IMR-90 (cell line): ENCODE measurements at places on chromosomes 6 and 20.

GRCh38 chr6:36436466-36436865 is 6.2 kb downstream of the PXT1 start:
- H3K27ac ChIP-seq, result no peak overlapping the region
- H3K36me3 ChIP-seq, result no peaks in the 10 kb centered on the region
- peaks cover 8% of the 10 kb centered on the region; the same call in 1 of the 2 replicates for H3K4me1 ChIP-seq
- no peak overlapping the region for H3K4me3 ChIP-seq
- H3K27me3 ChIP-seq, result no peaks in the 10 kb centered on the region
- peak; percentile 83 for DNase-seq

DNA sequence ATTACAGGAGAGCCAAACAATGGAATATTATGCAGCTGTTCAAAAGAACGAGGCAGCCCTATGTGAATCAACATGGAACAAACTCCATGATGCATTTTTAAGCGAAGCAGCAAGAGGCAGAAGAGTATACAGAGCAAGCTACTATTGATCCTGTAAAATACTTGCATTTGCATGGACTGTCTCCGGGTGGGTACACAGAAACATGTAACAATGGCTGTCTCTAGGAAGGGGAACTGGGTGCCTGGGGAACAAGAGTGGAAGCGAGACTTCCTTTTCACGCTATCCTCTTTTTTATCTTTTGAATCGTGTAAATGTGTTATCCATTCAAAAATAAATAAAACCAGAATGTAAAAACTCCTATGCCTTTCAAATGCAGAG is 93.3 kb upstream of the SIRPA start:
- no peak overlapping the region for H3K27ac ChIP-seq
- H3K27me3 ChIP-seq, result peaks cover 2% of the 10 kb centered on the region; the same call in 1 of the 2 replicates

DNA sequence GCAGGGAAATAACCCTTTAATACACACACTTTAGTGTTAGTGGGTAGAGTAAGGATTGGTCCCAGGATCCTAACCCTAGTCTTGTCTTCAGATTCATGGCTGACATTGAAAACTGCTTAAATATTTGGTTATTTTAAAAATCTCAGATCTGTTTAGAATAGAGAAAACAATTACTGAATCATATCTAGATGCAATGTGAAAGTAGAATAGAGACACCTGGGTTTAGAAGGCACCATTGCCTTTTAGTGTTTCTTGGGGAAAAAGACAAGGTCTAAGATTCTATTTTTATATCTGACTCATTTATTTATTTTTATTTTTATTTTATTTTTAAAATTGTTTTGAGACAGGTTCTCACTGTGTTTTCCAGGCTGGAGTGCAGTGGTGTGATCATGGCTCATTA is 6.0 kb downstream of the DDX43 start:
- H3K4me3 ChIP-seq, result no peak overlapping the region
- no peaks in the 10 kb centered on the region for H3K27me3 ChIP-seq
- no peaks in the 10 kb centered on the region for H3K36me3 ChIP-seq

DNA sequence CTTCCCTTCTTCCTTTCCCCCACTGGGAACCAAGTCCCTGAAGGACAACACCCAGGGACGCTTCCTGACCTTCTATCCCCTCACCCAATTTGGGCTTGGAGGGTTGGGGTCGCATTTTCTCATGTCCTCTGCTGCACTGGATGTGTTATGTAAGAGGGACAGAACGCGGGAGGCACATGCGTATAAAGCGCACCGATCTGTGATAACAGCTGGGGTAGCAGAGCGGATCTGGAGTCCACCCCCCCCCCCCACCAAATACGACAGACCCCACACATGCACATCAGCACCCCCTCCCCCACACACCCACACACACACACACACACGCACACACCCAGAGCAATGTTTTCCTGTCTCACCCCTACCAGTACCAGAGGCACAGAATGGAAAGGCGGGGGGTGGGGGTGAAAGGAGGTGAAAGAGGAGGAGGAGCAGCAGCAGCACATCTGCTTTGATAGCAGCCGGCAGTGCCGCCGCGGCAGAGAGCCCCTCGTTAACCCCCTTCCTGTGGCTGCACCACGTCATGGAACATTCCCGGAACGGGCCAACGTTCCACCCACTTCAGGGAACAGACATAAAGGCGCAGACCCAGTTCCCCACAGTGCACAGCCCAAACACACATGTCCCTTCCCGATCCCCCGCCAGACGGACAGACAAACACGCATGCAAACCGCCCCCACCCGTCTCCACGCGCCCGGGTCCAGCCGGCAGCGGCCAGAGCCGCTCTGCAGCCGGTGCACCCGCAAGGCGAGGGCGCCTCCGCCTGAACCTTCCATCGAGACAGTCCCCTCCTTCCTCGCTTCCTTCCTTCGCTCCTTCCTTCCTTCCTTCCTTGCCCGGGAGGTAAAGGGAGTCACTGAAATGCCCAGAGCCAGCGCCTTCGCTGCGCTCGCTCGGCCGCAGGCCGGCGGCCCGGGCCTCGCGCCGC is 590 bp downstream of the HIVEP2 start:
- no peaks in the 10 kb centered on the region for H3K27me3 ChIP-seq
- peak overlapping the region; percentile 93 for H3K27ac ChIP-seq
- peak overlapping the region; percentile 74 for H3K4me3 ChIP-seq
- peak; percentile 90 for DNase-seq
- H3K36me3 ChIP-seq, result no peaks in the 10 kb centered on the region
- peaks cover 8% of the 10 kb centered on the region for H3K4me1 ChIP-seq

DNA sequence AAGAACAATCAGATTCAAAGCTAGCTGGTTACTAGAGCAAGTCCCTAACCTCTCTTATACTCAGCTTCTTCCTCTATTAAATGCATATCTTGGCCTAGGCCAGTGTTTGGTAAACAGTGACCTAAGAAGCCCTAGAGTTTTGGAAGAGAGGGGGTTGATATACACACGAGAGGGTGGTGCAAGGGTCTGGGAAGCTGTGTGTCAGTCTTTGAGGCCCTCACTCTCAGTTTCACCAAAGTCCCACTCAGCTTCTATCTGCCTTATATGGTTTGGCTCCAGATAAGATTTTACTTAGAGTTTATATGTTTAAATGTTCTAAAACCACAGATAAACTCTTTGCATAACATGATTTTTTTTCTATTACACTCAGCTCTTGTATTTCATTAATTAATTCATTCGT is 526.1 kb upstream of the BTBD3 start:
- H3K27ac ChIP-seq, result peak overlapping the region; percentile 15; the same call in 1 of the 2 replicates
- H3K4me3 ChIP-seq, result no peak overlapping the region
- peak; percentile 40 for DNase-seq
- no peaks in the 10 kb centered on the region for H3K36me3 ChIP-seq

DNA sequence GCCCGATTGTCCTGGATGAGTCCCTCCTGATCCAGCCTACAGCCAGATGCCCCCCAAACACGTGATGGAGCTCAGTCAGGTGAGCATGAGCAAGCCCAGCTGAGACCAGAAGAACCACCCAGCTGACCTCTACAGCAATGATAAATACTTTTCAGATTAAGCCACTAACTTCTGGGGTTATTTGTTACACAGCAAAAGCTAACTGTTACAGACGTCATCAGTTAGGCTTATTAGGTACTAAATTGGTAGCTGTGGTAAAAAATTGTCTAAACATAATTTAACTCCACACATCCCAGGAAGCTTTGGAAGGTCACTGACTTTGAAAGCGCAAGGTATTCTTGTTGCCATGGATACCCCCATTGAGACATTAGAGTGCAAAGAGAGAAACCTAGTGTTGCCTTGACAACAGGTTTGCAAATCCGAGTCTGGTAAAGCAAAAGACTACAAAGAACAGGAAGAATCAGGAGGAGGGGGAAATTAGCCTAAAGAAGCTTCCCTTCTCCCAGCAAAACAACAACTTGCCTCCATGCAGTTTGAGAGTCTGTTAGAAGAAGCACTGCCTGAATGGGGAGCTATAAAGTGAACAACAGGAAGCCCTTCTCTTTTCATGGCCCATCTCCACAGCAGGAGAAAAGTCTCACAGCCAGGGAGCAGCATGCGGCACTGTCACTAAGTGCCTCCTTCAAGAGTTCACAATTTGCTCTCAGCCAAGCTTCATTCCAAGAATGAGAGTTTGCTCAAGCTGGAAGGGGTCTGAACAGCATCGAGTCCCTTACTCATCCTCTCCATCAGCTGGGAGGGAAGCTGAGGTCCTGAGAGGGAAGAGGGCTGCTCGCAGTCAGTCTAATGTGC is 41.7 kb upstream of the ZNF831 start:
- H3K27ac ChIP-seq, result no peak overlapping the region
- DNase-seq, result no peak
- H3K4me3 ChIP-seq, result no peak overlapping the region
- no peaks in the 10 kb centered on the region for H3K36me3 ChIP-seq

- no peak overlapping the region for H3K27ac ChIP-seq
- H3K4me1 ChIP-seq, result no peaks in the 10 kb centered on the region
- no peaks in the 10 kb centered on the region for H3K36me3 ChIP-seq
- no peak overlapping the region for H3K4me3 ChIP-seq
- DNase-seq, result no peak
- 0 out of 2 replicates have a peak, but pooled peaks cover 3% of the 10 kb centered on the region for H3K27me3 ChIP-seq
Observed at GRCh38 chr6:109194880-109195279, 99.6 kb downstream of the CEP57L1 start.

DNA sequence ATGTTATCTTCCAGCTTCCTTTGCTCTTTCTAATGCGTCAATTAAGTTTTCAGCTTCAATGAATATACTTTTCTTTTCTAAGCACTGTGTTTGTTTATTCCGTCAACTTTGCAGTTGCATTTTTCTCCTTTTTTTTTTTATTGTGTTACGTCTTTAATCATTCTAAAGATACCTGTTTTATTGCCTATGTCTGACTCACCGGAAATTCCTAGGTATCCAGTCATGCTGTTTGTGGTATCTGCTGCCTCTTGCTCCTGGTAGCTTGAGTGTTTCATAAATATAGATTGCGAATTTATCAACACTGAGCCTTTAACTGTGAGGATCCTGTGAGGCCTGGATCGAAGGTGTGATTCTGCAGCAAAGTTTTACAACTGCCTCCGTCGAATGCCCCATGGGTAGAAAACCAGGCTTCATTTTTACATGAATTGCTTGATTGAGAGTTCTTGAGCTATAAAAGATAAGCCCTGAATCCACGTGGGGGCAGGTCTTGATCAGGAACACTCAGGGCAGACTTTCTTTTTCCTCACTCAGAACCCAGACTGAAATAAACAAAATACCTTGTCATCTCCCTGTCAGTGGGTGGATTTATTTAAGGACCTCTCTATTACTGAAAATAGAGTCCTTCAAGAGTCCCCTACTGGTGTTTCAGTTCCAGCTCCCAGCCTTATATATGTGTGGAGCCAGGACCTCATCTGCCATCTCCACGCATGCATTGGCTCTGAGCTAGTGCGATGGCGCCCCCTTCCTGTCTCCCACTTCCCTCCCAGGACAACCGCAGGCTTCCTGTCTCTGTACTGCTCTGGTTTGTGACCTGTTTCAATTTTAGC is 60.1 kb upstream of the LRRC1 start:
- DNase-seq, result peak; percentile 78
- no peaks in the 10 kb centered on the region for H3K36me3 ChIP-seq
- H3K27ac ChIP-seq, result no peak overlapping the region
- no peaks in the 10 kb centered on the region for H3K27me3 ChIP-seq
- no peak overlapping the region for H3K4me3 ChIP-seq
- H3K4me1 ChIP-seq, result peaks cover 7% of the 10 kb centered on the region

DNA sequence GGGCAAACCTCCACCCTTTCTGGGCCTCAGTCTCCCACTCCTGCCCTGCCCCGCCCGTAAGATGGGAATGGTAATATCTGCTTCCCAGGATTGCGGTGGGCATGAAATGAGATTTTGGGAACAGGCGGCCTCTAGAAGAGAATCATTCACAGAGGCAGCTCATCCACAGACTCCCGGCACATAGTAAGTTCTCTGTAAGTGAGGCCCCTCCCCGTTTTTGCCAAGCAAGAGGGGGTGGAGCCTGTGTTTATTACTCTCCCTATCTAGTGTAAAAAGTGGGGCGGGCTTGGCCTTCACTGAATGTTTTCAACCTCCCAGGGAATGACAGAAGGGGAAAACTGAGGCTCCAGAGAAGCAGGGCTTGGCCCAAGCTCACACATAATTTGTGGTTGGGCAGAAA is 20.0 kb downstream of the SUN5 start:
- H3K4me3 ChIP-seq, result no peak overlapping the region
- no peak overlapping the region for H3K27ac ChIP-seq
- no peaks in the 10 kb centered on the region for H3K4me1 ChIP-seq
- H3K36me3 ChIP-seq, result no peaks in the 10 kb centered on the region
- peaks cover 9% of the 10 kb centered on the region for H3K27me3 ChIP-seq

GRCh38 chr6:122061855-122062254 is 337.6 kb upstream of the HSF2 start:
- H3K27ac ChIP-seq, result no peak overlapping the region
- H3K4me3 ChIP-seq, result no peak overlapping the region
- H3K36me3 ChIP-seq, result no peaks in the 10 kb centered on the region
- H3K27me3 ChIP-seq, result no peaks in the 10 kb centered on the region
- no peaks in the 10 kb centered on the region for H3K4me1 ChIP-seq
